Activated CD4-positive, alpha-beta T cell treated with anti-CD3 and anti-CD28 coated beads, Interleukin-2, amount 10 ng/mL, durations not matched to agents 7 days and 5 days (primary cell): ENCODE measurements at places on chromosomes 16 and 17.
A peak's percentile ranks its signal among the peaks of the same experiment; 100 is the strongest.

- no peak for DNase-seq
Observed at GRCh38 chr17:15742921-15743320, 10.8 kb downstream of the TBC1D26 start.

GRCh38 chr17:48636177-48637018 lies 10.2 kb upstream of the HOXB9 start:
- DNase-seq: peak; percentile 71

DNA sequence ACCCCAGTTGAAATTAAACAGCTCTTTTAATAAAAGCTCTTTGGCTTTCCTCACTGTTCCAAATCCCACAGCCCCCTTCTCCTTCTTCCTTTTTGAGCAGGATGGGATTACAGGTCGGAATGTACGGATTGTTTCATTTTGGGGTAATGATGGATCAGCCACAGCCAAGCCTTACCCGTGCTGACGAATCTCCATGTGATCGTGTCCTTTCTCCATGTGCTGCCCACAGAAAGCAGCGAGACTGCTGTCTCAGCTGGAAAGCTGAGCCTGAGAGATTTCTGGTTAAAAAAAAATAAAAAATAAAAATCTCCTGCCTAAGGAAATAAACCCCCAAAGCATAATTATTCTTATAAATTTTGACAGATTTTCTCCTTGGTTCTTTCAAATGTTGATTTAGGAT lies 276.6 kb downstream of the CPPED1 start:
- no peak for DNase-seq

- no peak for DNase-seq
Observed at GRCh38 chr17:59383893-59384292, 52.4 kb downstream of the YPEL2 start.

DNA sequence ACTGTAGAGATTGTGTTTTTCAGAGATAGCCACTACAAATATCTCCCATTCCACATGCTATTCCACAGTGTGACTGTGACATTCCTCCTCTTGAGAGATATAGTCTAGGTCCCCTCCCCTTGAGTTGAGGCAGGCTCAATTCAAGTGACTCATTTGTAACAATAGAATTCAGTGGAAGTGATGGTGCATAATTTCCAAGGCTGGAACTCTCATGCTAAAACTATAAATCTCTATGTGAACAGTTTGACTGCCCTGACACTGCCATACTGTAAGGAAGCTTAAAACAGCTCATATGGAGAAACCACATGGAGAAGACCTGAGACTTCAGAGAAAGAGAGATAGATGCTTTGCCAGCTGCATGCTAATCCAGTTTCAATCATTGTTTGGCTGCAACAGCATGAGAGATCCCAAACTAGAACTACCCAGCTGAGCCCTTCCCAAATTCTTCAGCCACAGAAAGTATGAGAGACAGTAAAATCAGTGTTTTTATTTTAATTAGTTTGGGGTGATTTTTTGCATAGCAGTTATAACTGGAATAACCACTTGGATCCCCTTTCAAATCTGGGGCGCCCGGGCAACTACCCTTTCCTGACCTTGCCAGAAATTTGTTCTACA lies 19.5 kb upstream of the CSNK2A2 start:
- DNase-seq: no peak

DNA sequence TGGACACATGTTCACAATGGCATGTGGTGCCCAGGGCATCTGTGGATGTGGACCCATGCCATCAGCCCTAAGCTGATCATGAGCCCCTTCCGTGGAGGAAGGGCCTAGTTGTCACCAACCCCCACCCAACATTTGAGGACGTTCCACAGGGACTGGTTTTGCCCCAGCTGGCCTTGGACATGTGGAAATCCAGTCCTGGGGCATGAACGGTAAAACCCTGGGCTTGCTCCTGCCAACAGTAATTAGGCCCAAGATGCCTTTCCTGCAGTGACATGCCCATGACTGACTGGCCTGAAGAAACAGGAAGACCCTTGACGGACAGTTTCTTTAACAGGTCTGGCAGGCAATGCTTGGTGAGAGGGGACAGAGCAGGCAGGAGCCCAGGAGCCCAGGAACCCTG lies 7.7 kb downstream of the TNS4 start:
- DNase-seq: no peak

GRCh38 chr16:80932708-80933095 lies 74.0 kb downstream of the CMC2 start:
- no peak for DNase-seq

DNA sequence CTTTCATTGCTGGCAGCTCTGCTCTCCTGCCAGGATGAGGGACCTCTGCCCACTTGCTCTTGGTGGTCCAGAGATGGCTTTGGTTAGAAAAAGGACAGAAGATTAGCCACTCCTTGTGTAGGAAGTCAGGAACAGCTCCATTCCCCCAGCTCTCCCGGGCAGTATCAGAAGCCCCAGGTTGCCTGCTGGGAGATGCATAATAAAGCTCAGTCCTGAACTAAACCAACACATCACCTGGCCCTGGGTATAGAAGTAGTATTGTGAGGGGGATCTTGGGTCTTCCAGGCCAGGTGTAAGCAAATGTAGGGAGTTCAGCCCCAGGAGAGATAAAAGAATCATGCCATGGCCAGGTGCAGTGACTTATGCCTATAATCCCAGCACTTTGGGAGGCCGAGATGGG lies 52.4 kb downstream of the NEUROD2 start:
- DNase-seq: no peak

GRCh38 chr16:88635671-88636319 lies 2.6 kb upstream of the IL17C start:
- no peak for DNase-seq

DNA sequence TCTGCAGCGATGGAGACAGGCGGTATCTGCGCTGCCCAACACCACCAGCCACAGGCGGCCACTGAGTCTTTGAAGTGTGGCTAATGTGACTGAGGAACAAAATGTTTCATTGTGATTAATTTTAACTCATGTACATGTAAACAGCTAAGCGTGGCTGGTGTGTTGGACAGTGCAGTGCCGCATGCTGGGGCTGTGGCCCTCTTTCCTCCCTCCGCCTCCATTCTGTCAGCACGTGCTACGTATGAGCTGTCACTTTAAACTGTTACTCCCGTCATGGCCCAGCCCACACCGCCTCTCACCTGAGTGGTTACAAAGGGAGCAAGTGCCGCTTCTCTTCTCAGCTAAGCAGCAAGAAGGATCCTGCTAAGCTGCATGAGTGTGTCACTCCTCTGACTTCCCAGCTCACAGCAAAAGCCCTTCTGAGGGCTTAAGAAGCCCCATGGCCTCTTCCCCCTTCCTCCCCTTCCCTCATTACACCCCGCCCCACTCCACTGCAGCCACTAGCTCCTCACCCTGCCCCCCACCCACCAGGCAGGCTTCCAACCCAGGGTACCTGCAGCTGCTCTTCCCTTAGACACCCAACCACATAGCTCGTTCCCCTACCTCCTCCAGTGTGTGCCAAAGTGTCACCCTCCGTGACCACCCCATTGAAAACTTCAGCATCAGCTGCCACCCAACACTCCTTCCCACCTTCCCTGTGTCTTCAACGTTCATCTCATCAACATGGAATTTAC lies 15.0 kb downstream of the HASPIN start:
- peak; percentile 60 for DNase-seq

- peak; percentile 31 for DNase-seq
Observed at GRCh38 chr17:72118335-72119076, 2.3 kb upstream of the SOX9 start.

DNA sequence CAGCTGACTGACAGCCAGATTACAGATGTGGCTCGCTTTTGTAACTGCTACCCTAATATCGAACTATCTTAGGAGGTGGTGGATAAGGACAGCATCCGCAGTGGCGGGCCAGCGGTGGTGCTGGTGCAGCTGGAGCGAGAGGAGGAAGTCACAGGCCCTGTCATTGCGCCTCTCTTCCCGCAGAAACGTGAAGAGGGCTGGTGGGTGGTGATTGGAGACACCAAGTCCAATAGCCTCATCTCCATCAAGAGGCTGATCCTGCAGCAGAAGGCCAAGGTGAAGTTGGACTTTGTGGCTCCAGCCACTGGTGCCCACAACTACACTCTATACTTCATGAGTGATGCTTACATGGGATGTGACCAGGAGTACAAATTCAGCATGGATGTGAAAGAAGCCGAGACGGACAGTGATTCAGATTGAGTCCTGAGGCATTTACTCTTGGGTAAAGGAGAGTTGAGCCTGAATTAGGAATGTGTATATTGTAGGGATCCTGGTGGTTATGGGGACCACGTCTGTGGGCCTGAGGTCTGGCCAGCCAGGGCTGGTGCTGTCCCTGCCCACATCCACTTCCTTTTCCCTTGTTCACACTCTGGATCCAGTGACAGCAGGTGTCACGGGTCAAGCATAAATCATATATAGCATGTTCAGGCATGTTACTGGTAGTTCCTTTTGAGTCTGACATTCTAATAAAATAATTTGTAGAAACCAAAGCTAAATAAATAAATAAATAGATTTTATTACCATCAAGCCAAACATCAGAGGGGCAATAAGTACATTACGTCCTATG lies 89.0 kb upstream of the SMURF2 start:
- no peak for DNase-seq

DNA sequence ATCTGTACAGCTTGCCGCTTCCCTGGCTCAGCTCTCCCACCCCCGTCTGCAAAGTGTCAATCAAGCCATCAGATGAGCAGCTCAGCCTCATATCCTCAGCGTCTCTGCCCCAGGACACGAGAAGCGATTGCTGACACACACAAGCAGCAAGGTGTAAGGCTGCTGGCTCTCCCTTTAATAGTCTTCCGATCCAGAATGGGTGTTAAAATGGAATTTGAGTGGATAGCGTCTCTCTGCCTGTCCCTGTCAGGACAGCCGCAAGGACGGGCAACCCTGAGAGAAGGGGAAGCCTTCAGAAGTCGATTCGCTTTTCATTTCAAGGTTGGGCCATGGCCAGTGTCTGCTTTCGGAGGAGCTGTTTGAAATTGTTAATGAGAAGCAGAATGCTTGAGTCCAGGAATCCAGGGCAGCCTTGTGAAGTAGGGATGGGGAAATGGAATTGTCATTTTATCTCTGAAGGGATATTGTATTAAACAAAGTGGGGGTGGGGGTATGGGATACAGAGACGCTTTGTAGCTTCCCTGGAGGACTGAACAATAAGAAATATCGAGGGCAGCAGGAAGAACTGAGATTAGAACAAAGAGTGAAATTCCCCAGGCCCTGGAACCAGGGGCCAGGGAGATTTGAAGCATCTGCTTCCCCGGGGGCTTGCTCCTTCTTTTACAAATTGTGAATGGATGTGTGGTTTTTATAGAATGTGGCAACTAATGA lies 4.7 kb upstream of the PIPOX start:
- no peak for DNase-seq

- no peak for DNase-seq
Observed at GRCh38 chr17:69696650-69697049, 282.2 kb downstream of the MAP2K6 start.

- DNase-seq: peak; percentile 31
Observed at GRCh38 chr16:9072806-9073341, 18.6 kb upstream of the HAPSTR1 start.

DNA sequence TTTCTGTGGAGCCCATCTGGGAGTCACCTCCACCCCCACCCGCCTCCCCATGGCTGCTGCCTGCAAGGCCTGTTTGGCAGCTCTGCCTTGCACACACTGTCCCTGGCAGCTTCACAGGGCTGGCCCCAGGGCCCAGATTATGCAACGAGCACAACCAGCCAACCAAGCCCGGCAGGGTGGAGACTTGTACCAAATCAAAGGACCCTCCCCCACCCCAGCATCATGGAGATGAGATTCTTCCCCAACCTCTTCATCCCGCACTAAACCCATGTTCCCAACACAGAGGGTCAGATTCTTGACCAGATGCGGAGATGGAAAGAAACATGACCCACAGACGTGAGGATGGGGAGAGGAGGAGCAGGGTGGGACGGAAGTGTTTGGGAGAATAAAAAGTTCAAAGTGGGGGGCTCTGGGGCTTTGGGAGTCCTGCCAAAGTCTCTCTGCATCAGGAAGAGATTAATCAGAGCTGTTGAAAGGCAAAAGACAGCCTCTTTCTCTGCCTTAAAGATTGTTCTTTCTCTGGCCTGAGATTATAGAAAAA lies 3.8 kb downstream of the SMARCD2 start:
- no peak for DNase-seq
